HTR-8/SVneo (cell line): ENCODE measurements at places on chromosomes 5 and 9.

GRCh38 chr5:57719216-57719615 lies 236.6 kb upstream of the ACTBL2 start:
- no peak for DNase-seq

- DNase-seq, result no peak
These were observed 75.5 kb downstream of the NLN start for GRCh38 chr5:65797481-65797880.

- DNase-seq, result no peak
These were observed 4.7 kb downstream of the PDLIM4 start for GRCh38 chr5:132261881-132262845.

GRCh38 chr5:42944989-42945388 lies 95.1 kb downstream of the ANXA2R start:
- peak; percentile 93 for DNase-seq

- DNase-seq, result no peak
These were observed 243.3 kb downstream of the SEC61B start for GRCh38 chr9:99465231-99465907.
